ENCODE measurements at places on chromosomes 1 and 21.

DNA sequence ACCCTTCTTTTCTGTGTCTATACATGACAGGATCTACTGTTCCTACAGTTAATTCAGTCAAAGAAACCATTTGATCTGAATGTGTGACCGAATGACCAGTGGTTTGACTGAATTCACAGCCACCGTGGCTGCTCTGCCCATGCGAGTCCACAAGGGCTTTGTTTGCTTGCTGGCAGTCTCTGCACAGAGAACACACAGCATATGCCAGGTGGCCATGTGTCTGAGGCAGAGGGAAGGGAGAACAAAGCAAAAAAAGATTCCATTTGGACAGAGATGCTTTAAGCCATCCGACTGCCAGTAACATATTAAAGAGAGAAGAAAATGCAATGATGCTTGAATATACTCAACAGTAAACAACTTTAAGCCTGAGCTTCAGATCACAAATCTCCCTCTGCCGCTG lies 737.8 kb upstream of the CXADR start:
- no peak for DNase-seq

DNA sequence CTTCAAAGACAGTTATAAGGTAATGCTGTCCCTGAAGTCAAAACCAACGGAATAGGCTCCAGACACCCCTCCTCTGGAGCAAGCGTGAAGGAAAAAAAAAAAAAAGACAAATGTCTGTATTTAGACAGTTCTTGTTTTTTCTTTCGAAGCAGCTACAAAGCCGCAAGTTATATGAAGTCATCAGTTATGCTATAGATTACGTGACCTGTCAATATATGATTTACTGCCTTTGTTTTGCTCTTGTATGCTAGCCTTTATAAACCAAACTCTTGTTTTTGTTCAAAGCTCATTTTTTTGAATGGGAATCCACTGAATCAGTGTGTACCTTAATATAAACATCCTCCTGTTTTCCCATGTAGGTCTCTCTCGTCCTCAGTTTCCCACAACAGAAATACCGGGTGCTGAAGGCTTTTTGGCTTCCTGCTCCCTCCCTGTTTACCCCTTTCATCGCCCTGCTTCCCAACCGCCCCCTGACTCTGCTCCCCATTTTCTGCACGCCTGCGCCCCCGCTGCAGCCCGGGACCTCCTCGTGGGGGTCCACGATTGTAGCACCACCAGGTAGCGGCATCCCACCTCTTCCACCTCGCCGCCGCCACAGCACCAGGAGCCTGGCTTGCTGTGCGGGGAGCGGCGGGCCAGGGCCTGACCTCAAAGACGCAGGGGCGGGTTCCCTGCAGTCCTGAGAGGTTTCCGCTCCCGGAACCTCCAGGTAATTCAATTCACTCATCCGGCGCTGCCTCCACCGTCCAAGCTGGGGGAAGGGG lies 5.2 kb upstream of the ZNF678 start:
- no peak for DNase-seq

GRCh38 chr1:241419986-241420385 lies 63.0 kb upstream of the RGS7 start:
- DNase-seq: no peak

- DNase-seq: no peak
Observed at GRCh38 chr1:222040955-222041354, 299.1 kb upstream of the DUSP10 start.

DNA sequence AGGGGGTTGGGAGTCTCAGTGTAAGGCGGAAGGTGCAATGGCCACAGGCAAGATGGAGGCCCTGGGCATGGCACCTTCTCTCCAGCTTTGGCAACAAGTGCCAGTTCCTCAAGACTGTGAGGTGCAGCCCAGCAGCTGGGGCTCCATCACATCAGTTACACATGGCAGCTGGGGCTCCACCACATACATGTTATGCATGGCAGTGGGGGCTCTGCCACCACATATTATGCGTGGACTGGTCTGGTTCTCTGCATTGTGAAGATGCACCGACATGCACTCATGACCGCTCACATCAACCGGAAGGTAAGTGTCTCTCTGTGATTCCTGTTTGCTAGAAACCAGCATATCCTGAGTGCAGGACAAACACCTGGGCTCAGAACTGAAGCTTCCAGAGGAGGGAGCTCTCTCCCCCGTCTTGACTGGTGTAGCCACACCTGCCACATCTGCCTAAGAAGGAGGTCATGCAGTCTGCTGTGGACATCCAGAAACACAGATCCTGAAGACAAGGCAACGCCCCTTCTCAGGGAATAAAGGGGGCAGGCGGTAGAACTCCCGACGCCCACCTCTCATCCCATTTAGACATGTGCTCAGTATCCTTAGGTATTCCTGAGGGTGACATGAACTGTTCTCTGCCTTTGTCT lies 104.1 kb upstream of the TMPRSS2 start:
- no peak for DNase-seq

DNA sequence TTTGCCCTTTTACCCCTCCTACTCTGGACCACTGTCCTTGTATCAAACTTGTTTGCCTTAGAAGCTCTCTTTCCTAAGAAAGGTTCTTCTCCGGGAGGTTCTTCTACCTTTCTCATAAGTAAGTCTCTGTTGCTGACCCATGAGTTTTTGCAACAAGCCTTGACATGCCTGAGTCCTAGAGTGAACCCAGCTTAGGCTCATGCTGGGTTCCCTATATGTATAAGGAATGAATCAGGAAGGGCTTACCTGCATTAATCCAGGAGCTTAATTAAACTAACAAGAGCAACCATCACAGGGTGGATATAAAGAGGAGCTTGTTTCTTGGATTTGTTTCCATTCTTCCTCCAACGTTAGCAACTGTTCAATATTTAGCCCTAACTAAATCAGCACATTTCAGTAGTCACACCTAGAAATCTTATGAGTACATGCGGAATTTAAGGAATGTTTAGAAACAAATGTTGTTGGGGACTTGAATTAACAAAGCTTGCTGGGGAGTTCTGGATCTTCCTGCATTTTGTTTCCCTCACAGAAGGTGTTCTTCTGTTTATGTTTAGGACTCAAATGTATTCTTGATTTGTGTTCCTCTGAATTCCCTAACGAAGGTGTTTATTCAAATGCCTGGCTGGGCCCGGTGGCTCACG lies 64.3 kb upstream of the RAB3GAP2 start:
- DNase-seq: no peak

GRCh38 chr1:246978281-246978680 lies 29.6 kb downstream of the ZNF695 start:
- DNase-seq: no peak

- no peak for DNase-seq
Observed at GRCh38 chr1:178284058-178284457, 190.2 kb downstream of the RASAL2 start.

DNA sequence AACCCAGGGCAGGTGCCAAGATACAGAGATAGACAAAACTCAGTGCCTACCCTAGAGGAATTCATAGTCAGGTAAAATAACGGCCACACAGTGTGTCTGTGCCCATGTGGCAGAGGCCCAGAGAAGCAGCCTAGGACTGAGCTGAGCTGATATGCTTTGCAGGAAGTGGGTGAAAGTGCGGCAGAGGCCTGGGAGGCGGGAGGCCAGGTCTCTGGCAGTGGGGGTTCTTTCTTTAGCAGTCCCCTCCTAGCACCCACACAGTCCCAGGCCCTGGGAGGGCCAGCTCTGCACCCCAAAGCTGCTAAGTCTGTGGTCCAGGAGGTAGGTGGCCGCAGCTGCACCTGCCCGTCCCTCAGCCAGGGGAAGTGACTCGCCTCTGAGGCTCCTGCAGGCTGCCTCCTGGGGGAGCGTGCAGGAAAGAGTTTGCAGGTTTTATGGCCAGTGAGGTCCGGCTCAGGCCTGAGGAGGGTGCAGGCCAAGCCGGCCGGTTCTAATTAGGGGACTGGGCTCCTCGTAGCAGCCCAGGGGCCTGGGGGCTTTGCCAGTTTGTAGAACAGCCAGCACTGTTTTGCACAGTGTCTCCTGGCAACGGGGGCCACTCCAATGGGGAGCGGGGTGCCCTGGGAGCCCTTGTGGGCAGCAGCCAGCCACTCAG lies 107.9 kb downstream of the SPSB1 start:
- DNase-seq: no peak

DNA sequence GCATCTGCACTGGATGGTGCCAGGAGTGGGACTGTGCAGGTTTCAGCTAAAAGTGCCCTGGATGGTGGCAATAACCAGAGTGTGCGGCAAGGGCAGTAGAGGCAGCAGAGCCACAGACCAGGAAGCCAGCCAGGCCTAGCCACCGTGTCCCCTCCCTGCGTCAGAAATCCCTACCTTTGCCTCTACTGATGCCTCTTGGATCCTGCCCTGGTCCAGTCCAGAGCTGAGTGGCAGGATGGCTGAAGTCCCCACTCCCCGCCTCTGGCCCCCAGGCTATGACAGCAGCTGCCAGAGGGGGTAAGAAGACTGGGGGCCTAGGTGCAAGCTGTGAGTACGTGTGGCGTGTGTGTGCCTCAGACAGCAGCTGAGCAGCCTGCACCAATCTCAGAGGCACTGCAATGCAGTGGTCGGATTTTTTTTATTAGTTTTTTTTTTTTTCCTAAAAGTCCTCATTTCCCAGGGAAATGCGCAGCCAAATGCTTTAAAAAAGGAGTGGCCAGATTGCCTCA lies 51.9 kb downstream of the SYT2 start:
- DNase-seq: no peak
